Substantia nigra (tissue), 51 donors: ENCODE measurements at places on chromosomes 3 and 15.

GRCh38 chr3:158668506-158668905, 3.9 kb downstream of the LXN start:
- DNase-seq, result no peak

- DNase-seq, result no peak
Observed at GRCh38 chr3:22907161-22907780, 295.9 kb upstream of the UBE2E2 start.

DNA sequence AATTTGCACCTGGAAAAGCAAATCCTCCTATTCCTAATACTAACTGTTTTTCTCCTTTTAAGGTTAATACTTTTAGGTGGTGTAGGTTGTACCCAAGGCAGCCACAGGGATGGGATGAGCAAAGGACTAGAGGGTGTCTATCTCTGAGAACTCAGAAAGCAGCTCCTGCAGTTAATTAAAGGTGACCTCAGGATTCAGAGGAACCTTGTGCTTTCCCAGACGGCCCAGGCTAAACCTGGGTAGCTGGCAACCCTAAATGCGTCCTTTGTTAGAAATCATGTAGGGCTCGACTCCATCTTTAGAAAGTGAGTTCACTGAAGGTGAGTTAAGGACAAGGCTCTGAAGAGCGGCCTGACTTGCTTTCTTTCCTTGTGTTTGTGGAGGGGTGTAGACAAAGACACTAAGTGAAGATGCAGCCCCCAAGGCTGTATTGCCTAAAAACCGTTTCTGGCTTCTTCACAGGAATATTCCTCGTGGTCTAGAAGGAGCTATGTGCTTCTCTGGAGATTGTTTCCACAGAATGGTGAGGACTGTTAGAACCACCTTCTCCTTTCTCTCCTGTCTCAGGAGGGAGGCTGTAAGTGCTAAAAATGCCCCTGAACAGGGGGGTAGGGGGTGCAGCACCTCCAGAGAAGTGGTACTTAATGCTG, 14.9 kb downstream of the FNDC3B start:
- no peak for DNase-seq

DNA sequence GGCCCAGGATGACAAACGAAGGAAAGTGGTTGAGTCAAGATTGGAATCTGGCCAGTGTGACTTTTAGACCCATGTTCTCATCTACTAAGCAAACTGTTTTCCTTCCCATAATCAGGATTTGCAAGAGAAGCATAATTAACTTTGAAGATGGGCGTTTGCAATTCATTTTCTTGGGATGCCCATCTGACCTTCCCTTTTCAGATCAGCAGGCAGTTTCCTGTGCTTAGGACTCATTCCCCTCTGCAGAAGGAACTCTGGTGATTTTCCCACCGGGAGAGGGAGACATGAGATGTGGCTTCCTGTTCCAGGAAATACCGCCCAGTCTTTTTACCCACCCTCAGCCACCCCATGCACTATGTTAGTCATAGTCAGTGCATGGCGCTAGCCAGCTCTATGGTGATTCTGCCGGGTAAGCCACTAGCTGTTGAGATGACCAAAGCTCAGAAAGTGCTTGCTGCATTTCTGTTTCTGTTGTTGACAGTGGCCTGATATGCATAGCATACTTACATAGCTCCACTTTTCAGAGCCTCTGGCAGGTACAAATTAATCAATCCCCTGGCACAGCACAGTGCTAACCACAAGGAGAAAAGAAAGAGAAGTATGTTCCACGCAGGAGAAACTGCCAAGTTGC, 129.4 kb downstream of the VGLL4 start:
- no peak for DNase-seq

DNA sequence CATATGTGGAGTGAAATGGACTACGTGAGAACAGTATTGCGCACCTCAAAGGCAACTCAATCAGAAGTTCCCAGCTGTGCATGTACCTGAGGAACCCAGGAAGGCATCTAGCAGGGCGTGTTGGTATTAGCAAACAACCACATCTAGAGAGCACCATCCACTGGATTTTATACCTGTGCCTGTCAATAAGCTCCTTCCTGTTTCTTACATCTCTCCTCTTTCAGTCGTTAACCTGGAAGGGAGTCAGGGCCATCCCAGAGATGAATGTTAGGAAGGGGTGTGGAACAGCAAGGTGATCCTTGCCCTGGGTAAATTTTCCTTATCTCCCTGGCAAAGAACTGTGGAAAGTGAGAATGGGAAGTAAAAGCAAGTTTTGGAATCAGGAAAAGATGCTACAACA, 29.6 kb upstream of the CHMP2B start:
- DNase-seq, result no peak

DNA sequence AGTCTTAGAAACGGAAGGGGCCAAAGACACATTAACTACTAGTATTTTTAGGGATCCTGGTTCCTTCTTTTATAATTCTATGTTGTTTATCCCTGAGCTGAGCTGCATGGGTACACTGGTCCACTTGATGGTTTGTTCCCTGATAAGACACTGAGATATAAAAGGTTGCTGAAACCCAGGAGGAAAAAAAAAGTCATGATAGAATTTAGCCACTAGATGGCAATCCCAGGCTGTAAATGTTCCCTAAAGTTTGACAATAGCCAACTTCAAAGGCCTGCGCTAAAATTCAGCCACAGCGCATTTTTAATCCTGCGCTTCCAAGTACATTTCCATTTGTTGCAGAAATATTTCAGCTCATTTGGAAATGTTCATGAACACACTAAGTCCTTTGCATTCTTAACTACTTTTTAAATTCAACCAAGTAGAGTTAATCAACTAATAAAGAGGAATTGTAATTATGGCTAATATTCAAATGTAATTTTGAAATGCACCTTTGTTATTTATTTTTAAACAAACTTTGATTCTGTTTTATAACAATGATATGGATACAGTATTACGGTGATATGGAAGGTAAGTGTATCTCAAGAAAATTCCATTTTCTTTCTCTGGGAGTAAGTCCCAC, 249.3 kb upstream of the FEZF2 start:
- DNase-seq, result no peak

DNA sequence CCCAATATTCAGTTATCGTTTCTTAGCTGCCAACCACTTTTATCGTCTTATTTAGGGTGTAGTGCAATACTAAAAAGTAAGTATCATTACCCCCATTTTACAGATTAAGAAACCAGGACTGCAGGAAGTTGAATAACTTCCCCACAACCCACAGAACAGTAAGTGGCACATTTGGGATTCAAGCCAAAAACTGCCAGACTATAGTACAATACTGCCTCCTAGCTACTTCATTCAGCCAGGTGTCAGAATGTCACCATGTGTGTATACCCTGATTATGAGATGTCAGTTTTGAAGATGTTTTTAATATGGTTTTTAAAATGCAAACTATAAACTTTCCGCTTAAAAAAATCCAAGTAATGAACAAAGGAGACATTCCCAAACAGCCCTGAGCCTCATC, 74.2 kb upstream of the PROK2 start:
- no peak for DNase-seq

DNA sequence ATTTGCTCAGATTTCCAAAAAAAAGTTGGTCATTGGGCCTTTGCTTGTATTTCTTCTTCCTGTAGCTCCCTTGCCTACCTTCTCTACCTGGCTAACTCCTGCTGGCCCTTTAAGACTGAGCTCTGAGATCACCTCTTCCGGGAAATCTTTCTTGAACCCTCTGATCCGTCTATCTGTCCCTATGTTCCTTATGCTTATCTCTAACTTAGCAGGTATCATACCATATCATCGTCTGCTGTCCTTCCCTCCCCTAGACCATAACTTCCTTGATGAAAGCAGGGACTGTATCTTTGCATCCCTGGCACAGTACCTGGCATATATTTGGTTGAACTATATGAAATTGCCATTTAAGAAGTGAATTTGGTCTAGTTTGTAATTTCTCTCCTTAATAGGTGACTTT, 42.3 kb downstream of the PDE8A start:
- DNase-seq, result no peak

DNA sequence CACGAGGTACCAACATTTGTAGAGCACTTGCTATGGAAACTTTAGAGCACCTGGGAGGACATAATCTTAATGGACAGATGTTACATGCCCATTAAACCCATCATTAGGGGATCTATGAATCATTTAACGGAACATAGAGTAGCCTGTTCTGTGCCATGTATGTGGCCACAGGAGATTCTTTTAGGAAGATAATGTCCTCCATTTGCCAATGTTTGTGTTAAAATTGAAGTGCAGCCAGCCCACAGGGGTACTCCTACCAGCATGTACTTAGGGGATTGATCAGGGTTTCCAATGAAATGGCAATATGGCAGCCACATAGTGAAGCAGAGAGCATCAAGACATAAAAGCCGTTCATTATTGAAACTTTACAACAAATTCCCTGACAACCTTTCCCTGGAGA, 70.7 kb downstream of the TNIK start:
- DNase-seq, result no peak

GRCh38 chr3:139758654-139759291, 81.0 kb upstream of the NMNAT3 start:
- DNase-seq, result no peak

DNA sequence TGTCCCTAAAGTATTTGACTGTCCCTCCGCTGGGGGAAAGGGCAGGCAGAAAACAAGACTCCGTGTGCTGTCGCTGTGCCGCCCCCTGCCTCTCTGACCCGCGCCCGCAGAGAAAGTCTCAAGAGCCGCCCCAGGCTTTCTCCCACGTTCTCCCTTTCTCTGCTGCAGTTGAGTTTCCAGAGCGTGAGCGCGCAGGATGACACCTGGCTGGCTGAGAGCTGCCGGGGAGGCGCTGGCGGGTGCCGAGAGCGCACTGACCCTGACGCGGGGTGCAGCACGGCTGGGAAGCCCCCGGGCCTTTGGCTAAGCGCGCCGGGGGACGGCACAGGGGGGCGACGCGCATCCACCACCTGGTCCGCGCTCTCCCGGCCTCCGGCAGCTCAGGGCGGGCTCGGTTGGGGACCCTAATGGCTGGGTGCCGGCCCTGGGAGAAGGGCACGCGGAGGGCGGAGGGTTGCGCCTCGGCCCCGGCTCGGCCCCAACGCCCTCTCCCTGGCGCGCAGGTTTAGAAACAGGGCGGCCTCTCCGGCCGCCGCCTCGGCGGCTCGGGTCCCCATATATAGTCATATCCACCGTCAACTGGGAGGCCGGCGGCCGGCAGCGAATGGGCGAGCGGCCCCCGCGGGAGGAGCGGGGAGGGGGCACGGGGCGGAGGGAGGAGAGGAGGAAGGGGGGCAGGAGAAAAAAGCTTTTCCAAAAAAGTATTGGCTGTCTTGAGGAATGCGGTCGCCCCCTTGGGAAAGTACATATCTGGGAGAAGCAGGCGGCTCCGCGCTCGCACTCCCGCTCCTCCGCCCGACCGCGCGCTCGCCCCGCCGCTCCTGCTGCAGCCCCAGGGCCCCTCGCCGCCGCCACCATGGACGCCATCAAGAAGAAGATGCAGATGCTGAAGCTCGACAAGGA, at the start of gene TPM1:
TSS of gene TPM1 (plus strand) at position 774 of the 903 bp plus-strand sequence. CDS start at position 857, 83 bp downstream.
- no peak for DNase-seq

DNA sequence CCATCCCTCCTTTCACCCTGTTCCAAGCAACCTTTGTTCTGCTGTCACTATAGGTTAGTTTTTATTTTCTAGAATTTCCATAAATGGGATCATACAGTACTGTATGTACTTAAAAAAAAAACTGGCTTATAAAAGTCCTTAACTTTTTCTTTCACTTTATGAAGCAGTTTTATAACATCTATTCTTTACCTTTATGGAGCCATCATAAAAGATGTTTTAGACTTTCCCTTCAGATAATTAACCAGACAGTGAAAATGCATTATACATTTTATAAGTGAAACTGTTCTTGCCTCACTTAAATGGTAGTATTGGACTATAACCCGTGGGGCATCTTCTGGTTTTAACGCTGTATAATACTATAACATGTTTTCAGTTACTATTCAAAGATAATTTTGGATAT, 26.2 kb downstream of the PLS1 start:
- no peak for DNase-seq

DNA sequence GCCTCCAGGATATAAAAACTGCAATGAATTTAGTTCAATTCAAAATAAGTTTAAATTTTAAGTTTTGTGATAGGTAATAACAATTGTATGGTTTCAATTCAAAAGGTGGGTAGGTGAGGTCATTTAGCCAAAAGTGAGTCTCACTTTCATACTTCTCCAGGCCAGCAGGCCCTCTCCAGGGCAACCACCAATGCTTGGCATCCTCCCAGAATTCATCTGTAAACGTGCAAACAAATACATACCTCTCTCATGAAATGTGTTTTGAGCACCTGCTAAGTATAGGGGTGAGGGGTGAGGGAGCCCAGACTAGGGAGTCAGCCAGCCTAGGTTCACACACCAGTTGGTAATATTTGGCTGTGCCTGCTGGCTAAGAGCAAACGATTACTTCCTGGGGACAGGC, 22.0 kb upstream of the RBSN start:
- DNase-seq, result no peak

DNA sequence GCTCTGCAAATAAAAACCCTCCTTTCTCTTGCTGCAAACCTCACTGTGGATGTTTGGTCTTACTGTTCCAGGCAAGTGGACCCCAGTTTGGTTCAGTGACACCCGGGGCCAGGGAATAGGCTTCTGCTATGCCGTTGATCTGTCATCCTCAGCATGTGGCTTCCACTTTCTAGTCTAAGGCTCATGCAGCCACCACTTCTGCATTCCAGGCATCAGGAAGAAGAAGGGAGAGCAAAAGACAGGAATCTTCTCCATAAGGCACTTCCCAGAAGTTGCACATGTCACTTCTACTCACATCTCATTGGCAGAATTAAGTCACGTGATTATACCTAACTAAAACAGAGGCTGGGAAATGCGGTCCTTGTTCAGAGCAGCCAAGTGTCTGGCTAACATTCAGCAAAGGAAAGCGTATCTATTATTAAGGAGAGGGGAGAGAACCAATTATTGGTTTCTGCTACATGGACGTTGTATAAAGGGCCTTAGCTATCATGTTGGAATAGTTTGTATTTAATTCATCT, 173.6 kb upstream of the PFN2 start:
- DNase-seq, result no peak

DNA sequence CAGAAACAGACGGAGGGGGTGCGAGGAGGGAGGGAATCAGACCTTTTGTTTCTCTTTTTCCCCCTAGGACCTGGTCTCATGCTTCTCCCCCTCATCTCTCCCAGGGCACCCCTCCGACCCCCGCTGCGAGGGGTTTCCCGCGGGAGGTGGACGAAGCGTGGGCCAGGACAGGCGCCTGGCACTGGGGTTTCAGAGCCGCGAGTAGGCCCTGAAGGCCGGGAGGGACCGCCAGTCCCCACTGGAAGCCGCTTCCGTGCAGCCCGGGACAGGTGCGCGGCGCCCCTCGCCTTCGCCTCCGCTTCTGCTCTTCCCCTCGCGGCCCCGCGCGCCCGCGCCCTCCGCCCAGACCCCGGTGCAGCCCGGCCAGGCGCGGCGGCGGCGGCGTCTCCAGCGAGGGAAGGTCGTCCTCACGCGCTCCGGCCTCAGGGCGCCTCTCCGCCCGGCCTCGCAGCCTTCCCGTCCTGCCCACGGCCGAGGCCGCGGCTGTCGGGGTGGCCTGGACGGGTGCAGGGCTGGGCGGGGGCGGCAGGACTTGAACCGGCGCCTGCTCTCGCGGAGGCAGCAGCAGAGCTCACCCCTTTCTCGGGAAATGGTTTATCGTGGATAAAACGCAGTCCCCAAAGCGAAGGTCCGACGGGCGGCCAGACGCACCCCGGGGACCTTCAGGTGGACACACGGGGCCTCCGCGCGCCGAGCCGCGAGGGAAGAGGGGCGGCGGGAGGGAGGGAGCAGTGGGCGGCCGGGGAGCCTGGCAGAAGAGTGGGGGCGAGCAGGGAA, 31.5 kb upstream of the ADAMTS17 start:
- no peak for DNase-seq

GRCh38 chr3:50575372-50575771, 6.0 kb downstream of the HEMK1 start:
- DNase-seq, result no peak

- no peak for DNase-seq
Observed at GRCh38 chr15:67815036-67815592, 10.2 kb upstream of the SKOR1 start.

- no peak for DNase-seq
Observed at GRCh38 chr3:9782770-9783169, 9.5 kb downstream of the TADA3 start.
